CD4-positive, alpha-beta memory T cell (primary cell): ENCODE measurements at places on chromosomes 3 and 15. TPM values are rescaled to one million over a fixed set of nuclear protein-coding genes. Genes with fewer than 3 reads are reported as not detected.

GRCh38 chr3:197847866-197848401, 56.9 kb downstream of the LRCH3 start:
- DNase-seq, result peak; percentile 51

DNA sequence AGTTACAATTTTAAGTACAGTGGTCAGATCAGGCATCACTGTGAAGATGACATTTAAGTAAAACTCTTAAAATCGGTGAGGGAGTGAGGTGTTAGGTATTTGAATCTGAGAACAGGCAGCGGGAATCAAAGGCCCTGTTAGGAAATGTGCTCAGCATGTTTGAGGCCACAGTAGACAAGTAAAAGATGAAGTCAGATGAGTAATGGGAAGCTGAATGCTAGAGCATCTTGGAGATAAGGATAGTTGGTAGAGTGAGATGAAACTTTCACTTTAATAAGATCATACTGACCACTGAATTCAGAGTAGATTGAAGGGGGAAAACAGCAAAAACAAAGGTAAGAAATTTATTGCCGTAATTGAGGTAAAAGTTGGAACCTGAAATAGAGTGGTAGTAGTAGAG, 61.6 kb downstream of the DCBLD2 start:
- DNase-seq, result no peak

Gene ACP3
- polyA plus RNA-seq, result not detected

DNA sequence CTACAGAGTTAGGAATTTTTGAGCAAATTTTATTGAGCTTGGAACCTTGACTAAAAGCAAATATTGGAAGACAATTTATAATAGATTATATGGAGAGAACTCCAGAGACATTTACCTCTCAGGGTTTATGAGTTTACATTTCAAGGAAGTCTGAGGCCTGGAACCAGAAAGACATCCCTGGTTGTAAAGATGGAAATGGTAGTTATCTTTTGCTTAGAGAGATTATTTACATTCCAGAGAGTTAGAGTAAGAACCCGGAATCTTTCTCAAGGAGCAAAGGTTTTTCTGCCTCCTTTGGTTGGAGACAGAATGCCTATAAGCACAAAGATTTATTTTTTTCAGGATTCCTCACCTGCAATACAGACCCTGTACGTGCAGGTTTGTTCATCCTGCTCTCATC, 458.1 kb downstream of the TBL1XR1 start:
- no peak for DNase-seq

DNA sequence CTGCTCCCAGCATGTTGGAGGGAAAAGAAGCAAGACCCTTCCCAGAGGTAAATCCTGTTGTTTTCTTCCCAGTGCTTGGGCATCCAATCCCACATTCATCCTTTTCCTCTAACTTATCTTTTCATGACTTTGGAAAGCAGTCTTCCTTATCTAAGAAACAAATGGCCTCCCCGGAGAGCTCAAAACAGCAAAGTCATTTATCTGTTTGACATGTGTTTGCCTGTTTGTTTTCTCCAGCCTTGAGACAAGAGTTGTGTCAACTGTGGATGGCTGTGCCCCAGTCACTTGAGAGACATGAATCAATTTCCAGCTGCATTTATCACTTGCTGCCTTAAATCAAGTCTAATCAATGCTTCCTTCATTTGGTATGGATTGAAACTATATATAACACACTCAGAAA, 103.9 kb downstream of the SHQ1 start:
- DNase-seq, result no peak

DNA sequence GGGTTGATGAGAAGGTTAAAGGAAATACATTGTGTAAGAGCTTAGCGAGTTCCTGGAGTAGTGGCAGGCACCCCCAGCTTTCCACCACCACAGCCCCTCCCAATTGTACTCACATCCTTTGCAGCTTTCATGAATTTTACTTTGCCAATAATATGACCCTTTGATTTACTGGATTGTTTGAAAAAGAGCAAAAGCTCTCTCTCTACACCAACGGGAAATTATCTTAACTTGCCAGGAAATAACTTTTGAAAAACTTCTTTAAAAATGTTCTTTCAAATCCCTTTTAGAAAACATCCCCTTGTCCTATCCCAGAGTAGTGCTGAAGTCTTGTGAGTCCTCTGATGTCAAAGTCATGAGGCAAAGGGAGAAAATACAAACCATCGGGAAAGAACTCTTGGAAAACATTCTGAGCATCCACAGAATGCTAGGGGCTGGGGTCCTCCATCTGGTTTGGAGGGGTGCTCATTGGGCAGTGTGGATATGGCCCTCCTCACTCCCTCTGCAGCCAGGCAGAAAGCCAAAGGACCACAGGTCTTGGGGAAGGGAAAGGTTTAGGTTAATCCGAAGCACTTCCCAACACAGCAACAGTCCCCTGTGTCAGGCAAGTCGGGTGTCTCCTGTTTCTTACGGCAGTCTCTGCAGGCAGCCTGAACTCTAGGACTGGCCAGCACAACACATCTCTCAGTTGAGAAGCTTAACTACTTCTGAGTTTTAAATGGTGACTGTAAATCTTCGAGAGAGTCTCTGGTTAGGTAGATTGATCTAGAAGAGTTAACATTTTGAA, 36.5 kb downstream of the BOC start:
- DNase-seq, result no peak
